Heart left ventricle (tissue), 16 donors: ENCODE measurements at places on chromosomes 5 and 9. TPM values are rescaled to one million over a fixed set of nuclear protein-coding genes. Genes with fewer than 3 reads are reported as not detected.

- no peak for DNase-seq
Measured at GRCh38 chr5:74442466-74442865, 198.1 kb downstream of the ENC1 start.

SPINK7 gene
- total RNA-seq = not detected

DNA sequence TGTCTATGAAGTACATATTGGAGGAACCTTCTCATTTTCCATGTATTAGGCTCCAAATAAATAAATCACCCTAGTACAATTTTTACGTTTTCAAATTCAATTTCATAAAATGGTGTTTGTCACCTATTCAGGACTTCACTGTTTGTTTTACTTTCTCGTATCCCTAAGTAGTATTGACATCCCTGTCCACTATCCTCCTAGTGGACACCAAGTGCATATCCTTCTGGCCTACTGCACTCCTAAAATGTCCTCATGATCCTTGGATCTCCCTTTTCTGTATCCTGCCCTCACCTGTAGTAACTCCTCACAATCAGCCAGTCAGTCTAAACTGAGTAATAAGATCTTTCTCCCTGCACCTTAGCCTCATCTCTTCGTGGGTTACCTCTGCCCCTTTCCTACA is 539.9 kb downstream of the DMRTA1 start:
- DNase-seq = no peak

- no peak for DNase-seq
Measured at GRCh38 chr9:14222149-14222835, 91.6 kb downstream of the NFIB start.

RNF20 gene
- total RNA-seq = 42.2 TPM

- DNase-seq = no peak
Measured at GRCh38 chr5:34047143-34047542, 4.1 kb upstream of the C1QTNF3 start.

DNA sequence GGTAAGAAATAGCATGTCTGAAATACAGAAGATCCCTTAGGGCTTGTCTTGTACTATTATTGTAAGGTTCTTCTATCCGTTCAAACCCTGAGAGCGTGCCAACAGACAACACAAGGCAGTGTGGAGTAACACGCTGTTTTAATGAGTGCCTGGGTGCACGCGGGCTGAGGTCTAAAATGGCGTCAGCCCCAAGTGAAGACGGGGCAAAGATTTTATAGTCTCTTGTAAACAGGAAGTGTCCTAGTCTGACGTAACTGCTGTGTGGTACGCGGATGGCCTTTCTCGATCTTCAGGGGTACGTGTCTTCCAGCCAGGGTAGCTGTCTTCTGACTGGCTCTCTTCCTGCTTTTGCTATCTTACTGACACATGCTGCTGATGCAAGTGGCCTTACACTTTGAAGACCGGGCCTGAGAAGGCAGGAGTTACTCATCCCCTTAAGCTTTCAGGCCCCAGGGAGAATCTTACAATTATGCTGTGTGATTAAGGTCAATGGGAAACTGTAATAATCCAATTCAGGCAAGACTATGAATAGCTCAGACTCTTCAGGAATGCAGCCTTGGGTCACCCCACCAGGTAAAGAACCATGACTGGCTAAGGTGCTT is 1812.0 kb upstream of the CDH9 start:
- no peak for DNase-seq

GRCh38 chr9:11319538-11319937 is 706.7 kb upstream of the PTPRD start:
- no peak for DNase-seq

- DNase-seq = no peak
Measured at GRCh38 chr9:81266086-81266485, 423.3 kb downstream of the TLE1 start.

GRCh38 chr5:30001826-30002225 is 1191.7 kb upstream of the CDH6 start:
- no peak for DNase-seq

TTC23L gene
- 0.69 TPM for total RNA-seq

DNA sequence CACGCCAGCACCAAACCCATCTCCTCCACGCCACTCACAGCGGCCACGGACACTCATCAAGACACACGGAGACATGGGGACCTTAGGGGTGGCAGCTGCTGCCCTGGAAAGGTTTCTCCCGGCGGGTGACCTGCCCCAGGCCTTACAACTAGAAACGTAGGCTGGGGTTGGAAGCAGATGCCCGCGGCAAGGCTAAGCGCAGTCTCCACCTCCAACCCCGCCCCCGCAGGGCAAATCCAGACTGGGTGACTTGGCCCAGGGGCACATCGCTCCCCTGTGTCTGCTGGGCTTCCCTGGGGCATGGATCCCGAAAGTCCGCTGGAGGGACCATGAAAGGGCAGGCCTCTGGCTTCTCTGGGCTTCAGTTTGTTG is 12.0 kb upstream of the ASS1 start:
- DNase-seq = no peak

- no peak for DNase-seq
Measured at GRCh38 chr5:100828071-100828897, 74.8 kb downstream of the ST8SIA4 start.

TRPM6 gene
- total RNA-seq = 0.34 TPM

GRCh38 chr9:109164042-109164441 is 3.0 kb downstream of the FRRS1L start:
- no peak for DNase-seq

NUTM2G gene
- total RNA-seq = not detected

BHMT2 gene
- total RNA-seq = 10.3 TPM

- DNase-seq = no peak
Measured at GRCh38 chr9:36948051-36948450, 86.0 kb downstream of the PAX5 start.
